ENCODE measurements at places on chromosomes 2 and 18.

- DNase-seq: no peak
Measured at GRCh38 chr2:88187038-88187676, 17.0 kb downstream of the THNSL2 start.

GRCh38 chr2:126115975-126116374, 540.0 kb upstream of the GYPC start:
- no peak for DNase-seq

GRCh38 chr2:28904802-28905457, 10.5 kb downstream of the WDR43 start:
- DNase-seq: no peak

- no peak for DNase-seq
Measured at GRCh38 chr2:46177461-46178089, 119.6 kb upstream of the EPAS1 start.

DNA sequence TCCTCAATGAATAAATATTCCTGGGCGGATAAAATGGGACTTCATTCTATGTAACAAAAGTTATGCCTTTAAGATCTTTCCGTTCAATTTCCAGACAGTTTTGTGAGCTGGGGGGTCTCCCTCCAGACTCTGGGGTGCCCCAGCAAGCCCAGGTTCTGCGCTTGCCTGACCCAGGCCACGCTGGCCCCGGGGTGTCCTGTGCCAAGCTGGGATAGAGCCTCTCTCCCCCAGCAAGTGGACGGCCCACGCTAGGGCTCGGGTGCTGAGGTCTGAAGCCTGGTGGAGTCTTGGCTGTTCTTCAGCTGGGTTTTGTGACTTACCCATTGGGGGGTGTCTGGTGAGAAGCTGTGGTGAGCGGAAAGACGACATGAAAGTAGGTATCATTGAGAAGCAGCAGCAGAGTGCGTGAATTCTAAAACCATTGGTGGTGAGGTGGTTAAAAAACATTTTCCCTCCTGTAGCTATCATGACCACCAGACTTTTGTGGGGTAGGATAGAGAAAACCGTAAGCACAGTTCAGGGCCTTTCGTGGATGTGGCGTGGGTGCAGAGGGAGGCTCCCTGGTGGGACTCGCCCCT, 346.8 kb downstream of the ANAPC1 start:
- no peak for DNase-seq

DNA sequence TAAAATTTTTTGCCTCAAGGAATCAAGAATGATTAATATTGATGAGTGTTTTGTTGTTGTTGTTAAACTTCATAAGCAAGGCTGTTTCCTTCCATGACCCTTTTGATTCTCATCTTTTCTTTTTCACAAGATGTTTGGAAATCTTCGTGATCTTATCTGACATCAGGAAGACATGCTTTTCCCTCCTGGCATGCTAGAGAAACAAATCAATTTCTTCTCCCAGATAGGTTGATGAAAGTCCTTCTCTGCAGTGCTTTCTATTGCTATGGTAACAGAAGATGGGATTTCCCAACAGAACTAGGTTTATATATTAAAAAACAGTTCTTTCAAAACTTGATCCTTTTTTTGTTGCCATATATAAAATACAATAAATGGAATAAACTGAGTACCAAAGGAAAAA, 85.2 kb downstream of the EML6 start:
- DNase-seq: no peak

DNA sequence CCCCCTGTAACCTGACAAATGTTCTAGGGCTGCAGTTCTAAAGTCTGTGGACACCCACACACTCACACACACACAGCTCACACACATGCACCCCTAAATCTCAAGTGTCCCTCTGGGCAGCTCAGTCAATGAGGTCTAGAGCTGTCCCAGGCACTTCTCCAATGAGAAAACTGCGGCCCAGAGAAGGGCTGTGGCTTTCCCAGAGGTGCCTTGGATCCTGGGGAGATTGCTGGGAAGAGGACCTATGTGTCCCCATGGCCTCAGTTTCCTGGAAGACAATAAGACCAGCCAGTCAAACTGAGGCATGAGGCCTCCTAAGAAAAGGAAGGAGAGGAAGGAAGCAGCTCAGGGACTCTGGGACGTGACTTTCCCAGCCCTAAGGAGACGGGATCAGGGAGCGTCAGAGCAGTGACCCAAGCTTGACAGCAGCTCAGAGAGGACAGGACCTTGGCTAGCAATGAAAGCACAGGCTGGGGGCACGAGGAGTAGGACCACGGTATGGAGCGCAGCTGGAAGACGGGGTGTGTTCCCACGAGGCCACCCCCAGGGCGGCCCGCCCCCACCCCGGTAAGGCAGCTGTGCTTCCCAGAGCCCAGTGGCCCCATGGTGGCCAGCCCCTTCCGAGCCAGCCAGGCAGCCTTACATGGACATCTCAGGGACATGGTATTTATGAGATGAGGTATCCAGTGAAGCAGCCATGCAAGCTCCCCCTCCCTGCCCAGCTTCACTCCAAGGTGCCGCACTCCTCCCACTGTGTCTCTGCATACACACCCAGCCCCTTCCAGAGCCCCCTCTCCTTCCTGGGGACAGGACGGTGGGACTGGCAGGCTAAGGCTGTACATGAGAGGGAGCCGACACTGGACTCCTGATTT, 46.0 kb downstream of the TNS1 start:
- no peak for DNase-seq

GRCh38 chr18:28269750-28270149, 92.8 kb upstream of the CDH2 start:
- DNase-seq: no peak

DNA sequence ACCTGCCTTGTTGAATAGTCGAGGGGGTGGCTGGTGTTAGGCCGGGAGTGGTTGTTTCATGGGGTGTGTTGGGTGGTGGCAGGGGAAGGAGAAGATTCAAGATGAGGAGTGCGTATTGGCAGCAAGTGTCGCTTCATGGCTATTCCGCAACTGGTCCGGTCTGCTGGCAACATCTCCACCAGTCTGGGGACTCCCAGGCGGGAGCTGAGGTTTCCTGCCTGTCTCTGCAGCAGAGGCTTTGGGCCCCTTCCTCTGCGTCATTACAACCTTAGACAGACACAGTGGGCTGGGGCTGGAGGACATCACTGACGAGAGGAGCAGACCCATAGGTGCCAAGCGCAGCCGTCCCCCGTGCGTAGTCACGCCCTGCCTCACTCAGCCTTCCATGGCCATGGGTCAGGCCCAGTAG, 64.0 kb upstream of the MCFD2 start:
- DNase-seq: no peak

DNA sequence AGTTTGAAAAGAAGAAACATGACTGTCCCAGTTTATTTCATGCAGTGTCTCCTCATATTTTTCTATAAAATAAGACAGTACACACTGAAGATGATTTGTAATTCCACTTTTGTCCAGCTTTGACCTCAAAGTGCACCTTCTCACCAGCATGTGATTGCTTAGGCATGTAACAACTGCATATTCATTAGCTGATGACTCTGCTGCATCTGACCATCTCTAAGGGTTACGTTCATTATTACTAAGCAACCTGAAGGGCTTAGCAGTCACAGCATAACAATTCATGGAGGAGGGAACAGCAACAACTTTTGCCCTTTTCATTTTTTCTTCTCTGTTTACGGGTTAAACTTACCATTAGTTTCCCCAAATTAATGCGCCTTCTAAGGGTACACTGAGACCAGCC, 330.6 kb upstream of the PIK3C3 start:
- peak; percentile 1 for DNase-seq

DNA sequence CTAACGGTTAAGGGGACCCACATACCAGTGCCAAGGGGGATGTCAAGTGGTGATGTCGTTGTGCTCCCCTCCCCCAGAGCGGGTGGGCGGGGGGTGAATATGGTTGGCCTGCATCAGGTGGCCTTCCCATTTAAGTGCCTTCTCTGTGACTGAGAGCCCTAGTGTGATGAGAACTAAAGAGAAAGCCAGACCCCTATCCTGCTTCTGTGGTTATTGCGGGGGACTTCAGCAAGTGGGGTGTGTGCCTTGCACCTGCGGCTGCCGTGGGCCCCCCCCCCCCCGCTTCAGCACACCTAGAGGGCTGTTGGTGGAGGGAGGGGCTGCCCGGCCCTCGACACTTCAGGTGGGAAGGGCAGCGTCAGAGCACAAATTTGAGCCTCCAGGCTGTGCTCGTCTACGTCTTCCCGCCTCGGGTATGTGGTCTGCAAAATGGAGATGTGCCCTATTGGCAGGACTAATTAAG, 6.1 kb downstream of the CTDSP1 start:
- no peak for DNase-seq

DNA sequence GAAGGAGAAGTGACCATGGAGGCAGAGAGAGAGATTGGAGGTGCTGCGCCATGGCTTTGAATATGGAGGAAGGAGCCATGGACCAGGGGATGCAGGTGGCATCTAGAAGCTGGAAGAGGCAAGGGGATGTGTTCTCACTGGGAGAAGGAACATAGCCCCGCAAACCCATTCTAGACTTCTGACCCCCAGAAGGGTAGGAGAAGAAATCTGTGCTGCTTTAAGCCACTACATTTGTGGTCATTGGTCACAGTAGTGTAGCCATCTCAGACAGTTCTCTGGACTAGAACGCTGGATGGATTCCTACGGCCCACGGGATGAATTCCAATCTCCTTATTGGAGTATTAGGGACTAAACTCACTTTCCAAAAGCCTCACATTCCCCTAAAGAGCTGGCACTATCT, 67.8 kb downstream of the PTGR3 start:
- no peak for DNase-seq

DNA sequence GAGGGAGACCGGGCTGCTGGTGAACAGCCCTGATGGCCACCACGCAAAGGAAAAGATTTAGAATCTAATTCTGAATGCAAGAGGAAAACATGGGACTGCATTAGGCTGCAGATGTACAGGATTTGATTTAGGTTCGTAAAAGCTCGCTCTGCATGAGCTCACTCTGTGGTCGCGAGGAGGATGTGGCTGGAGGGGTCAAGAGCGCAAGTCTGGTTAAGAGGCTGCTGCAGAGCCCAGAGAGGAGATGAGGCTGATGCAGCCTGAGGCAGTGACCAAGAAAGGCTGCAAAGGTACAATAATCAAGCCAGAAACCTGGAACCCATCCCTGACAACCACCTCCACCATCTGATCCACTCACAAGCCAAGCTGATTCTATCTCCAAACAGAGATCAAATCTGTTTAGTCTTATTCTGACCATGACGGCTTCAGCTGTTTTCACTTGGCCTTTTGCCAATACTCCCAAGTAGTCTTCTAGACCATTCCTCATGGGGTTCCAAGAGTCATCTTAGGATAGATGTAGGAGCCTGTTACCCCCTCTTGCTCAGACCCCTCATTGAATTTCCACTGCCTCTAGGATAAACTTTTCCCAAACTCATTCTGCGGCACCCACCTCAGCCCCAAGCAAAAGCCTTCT, 58.9 kb upstream of the ARL4C start:
- DNase-seq: no peak

- no peak for DNase-seq
Measured at GRCh38 chr2:152336119-152336853, 1.3 kb downstream of the FMNL2 start.

- DNase-seq: no peak
Measured at GRCh38 chr2:120884472-120885290, 149.0 kb downstream of the GLI2 start.

DNA sequence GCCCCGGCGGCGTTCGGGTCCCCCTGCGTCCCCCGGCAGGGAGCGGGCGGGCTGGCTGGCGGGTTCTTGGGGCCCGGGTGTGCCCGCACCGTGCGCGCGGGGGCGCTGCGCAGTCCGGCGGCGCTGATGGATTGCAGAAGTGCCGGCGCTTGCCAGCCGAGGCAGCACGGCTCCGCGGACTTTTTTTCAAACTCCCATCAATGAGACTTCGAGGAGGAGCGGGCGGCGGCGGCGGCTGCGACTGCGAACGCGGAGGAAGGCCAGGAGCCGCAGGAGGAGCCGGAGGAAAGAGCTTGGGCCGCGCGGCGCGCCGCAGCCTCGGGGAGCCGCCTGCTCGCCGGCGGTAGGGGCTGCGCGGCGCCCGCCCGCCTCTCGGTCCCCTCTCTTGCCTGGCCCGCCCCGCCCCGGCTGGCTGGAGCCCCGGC, at the start of gene GLI2:
Gene GLI2 (plus strand): TSS at position 123 of the 425 bp plus-strand sequence. CDS start 61,453 bp downstream, outside the sequence.
- DNase-seq: peak; percentile 66

DNA sequence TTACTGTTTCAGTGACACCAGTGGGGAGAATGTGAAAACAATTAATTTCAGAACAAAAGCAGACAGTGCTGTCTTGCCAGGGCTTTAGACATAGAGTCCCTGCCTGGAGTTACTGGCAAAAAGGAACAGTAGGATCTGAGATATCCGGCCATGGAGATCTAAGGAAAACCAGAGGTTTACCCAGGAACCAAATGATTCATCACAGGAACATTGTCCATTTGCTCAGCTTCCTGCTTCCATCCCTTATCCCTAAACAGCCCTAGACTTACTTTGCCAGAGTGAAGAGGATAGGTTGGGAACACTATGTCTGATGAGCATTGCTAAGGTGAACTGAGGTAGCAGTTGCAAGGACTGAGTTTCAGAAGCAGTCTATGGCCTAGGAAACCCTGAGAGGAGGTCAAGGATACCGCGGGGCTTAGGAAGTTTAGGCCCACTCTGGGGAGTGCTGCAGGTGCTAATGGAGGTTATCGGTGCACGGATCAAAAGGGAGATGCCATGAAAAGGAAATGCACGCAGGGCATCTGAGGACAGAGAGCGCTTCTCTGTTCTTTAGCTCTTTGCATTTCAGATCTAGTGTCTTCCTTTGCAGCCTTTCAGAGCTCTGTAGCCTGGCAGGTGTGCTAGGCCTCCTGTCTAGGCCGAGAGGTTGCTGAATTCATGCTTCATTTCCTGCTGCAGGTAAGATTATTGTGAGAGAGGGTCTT, 223.9 kb downstream of the CDCA7 start:
- DNase-seq: no peak

- DNase-seq: no peak
Measured at GRCh38 chr2:217118559-217119284, 258.9 kb upstream of the TNP1 start.

DNA sequence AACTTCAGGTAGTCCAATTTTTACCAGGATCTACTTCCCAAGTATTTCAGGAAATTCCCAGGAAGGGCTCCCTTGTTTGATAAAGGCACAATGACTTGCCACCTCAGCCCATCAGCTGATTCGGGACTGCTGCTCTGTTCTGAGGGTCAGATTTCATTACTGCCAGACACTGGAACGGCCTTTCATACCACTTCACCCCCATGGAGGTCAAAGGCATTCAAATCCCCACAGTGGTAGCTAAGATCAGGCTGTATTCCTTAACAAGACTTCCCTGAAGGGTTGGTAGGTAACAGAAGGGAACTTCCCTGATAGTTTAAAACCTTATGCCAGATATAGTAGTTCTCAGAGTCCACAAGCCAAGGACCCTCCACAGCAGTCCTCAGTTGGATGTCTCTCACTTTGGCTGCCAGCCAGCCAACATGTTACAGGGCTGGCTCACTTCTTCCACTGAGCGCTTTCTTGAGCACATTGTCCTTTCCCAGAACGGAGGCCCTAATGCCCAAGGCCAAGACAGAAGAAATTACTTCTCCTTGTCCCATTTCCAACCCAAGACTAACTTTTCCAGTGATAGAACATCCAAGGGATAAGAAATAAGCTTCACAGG, 40.0 kb upstream of the GLS start:
- no peak for DNase-seq

GRCh38 chr2:990970-991369, 40.3 kb downstream of the SNTG2 start:
- DNase-seq: no peak

DNA sequence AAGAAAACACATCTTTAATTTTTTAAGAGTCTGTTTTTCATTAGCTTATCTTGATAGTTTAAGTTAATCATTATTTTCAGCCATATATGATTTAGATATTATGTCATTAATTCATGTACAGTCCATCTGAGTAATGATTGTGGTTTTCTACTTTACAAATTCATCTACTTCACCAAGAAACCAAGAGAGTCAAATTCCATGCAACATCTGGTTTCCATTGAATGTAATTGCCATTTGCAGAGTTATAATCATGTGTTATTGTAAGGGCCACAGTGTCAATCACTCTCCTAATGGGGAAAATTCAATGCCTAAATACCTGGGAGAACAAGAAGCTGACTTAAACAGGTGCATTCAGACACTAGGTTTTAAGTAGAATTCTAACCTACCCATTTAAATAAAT, 217.2 kb upstream of the OSR1 start:
- DNase-seq: no peak

All from T1000 (cell line).